Right atrium auricular region (tissue), 2 donors: ENCODE measurements at places on chromosomes 2 and 18.
A peak's percentile ranks its signal among the peaks of the same experiment; 100 is the strongest.

GRCh38 chr2:96209011-96209728, 543 bp upstream of the STARD7 start:
- H3K27me3 ChIP-seq, result no peaks in the 10 kb centered on the region
- H3K4me1 ChIP-seq, result peaks cover 46% of the 10 kb centered on the region
- peak overlapping the region; percentile 87 for H3K4me3 ChIP-seq
- H3K36me3 ChIP-seq, result no peaks in the 10 kb centered on the region

GRCh38 chr2:132731441-132731840, 61.4 kb upstream of the LYPD1 start:
- H3K4me1 ChIP-seq, result no peaks in the 10 kb centered on the region
- no peak overlapping the region for H3K4me3 ChIP-seq
- H3K36me3 ChIP-seq, result no peaks in the 10 kb centered on the region

DNA sequence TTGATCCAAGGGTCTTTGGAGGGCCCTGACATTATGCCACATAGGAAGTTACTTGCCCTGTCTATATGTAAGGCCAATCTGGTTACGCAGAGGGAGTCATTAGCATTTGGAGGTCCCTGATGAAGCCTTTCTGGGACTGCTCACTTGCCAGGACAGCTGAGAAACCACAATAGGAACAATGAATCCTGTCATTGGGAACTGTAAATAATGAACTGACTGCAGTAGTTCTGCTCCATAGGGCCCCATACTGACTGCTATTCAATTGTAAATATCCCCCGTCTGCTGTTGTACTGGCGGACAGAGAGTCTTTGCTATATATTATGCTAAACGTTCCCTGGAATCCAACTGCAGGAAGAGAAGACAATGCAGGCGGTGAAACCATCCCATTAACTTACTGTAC, 149.4 kb upstream of the DCC start:
- DNase-seq, result no peak
- H3K36me3 ChIP-seq, result no peaks in the 10 kb centered on the region
- no peaks in the 10 kb centered on the region for H3K27me3 ChIP-seq
- no peaks in the 10 kb centered on the region for H3K4me1 ChIP-seq
- H3K4me3 ChIP-seq, result no peak overlapping the region
- no peak overlapping the region for H3K27ac ChIP-seq

DNA sequence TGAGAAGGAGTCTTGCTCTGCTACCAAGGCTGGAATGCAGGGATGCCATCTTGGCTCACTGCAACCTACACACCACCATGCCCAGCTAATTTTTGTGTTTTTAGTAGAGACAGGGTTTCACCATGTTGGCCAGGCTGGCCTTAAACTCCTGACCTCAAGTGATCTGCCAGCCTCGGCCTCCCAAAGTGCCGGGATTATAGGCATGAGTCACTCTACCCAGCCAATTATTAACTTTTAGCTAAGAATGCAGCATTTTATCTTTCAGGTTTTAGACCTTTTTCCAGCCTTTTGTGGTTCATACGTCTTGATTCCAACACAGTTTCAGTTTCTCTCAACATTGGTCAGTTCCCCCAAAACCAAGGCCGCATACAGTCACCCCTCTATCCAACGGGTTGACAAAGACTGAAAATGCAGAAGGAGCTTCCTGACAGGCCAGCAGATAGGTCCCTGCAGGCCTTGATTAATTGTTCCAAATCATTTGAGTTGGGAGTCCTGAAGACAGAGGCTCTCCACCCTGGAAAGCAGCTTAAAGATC, 262.2 kb upstream of the KLHL29 start:
- no peaks in the 10 kb centered on the region for H3K27me3 ChIP-seq
- no peak overlapping the region for H3K27ac ChIP-seq
- no peak for DNase-seq
- no peak overlapping the region for H3K4me3 ChIP-seq
- H3K36me3 ChIP-seq, result no peaks in the 10 kb centered on the region

DNA sequence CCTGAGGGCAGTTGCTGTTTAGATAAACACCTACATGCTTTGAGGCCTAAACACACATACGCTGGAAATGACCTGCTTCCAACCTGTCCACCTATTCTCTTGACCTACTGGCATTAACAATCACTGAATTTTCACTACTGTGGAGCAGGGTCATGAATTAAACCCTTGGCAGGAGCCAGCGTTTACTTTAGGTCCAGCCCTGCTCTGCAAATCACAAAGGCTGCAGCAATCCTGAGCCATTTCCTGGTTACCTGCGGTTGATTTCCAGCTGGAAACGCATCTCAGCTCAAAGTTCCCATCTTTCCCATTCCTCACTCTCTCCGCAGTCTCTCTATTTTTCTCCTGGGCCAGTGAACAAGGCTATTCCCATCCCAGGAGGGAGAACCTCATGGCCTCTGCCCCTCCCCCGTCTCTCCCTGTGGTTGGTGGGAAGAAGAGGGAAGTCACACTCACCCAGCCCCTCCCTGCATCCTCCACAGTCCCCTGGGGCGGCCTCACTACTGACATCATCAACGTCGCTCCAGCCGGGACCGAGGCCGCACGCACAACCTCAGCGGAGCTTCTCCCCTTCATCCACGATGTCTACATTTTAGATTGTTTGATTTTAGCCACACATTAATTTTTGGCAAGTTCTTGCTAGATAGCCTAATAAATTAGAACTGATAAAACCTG, 84.5 kb upstream of the SNTG2 start:
- no peaks in the 10 kb centered on the region for H3K27me3 ChIP-seq
- no peak overlapping the region for H3K27ac ChIP-seq
- H3K36me3 ChIP-seq, result no peaks in the 10 kb centered on the region
- DNase-seq, result no peak
- no peak overlapping the region for H3K4me3 ChIP-seq
- H3K4me1 ChIP-seq, result peaks cover 4% of the 10 kb centered on the region

DNA sequence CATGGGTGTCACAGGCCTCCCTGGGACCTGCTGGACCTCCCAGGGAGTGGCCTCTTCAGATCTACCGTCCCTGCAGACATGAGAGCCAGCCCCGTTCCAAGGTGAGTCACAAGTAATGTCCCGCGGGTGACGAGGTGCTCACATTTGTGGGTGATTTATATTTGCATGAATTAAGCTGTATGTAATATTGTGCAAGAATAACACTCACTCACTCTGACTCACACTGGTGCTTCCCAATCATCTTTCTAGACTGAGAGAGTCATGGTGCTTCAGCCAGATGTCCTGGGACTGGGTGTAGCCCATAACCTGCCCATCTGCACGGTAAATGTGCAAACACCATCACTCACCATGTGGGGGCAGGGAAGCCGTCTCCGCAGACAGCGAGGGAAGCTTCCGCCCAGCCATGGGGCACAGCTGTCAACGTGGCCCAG, 347.5 kb upstream of the SALL3 start:
- H3K4me3 ChIP-seq, result no peak overlapping the region
- DNase-seq, result no peak
- H3K27me3 ChIP-seq, result no peaks in the 10 kb centered on the region
- H3K36me3 ChIP-seq, result no peaks in the 10 kb centered on the region
- H3K27ac ChIP-seq, result no peak overlapping the region
- H3K4me1 ChIP-seq, result no peaks in the 10 kb centered on the region

DNA sequence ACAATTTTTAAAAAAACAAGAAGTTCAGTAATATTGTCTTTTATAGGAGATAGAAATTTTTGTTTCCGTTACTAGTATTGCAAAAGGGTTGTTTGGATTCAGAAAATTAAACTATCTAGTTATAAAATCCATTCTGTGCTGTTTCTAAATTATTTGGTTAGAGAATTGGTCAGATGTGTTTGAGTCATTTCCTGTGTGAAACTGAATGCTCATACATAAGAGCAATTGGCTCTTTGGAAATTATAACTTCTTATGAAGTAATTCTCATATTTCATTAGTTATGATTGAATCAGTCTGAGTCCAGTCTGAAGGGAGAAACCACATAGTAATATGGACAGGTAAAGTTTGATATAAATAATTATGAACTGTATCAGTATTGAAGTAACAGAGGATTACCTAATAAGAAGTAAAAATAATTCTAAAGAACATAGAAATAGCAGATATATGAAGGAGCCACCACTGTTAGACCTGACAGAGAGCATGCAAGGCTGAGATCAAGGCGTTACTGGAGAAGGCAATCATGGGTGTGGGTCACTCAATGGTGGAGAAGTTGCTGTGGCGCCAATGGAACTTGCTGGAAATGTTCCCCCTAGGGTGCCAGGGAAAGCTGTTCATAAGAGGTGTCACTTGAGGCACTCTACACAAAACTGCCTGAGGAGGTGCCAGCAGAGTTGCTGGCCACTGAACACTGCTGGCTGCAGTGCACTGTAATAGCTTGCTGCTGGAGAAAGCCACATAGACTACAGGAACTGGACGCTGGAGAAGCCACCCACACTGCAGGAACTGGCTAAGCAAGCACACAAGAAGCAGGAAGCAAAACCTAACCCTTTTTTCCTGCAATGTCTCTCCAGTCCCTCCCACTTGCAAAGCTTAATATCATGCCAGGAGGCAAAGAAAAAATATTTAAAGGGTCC, 18.0 kb upstream of the FAP start:
- no peaks in the 10 kb centered on the region for H3K36me3 ChIP-seq
- H3K27ac ChIP-seq, result no peak overlapping the region
- H3K4me3 ChIP-seq, result no peak overlapping the region
- peaks cover 8% of the 10 kb centered on the region for H3K4me1 ChIP-seq
- DNase-seq, result peak; percentile 72

DNA sequence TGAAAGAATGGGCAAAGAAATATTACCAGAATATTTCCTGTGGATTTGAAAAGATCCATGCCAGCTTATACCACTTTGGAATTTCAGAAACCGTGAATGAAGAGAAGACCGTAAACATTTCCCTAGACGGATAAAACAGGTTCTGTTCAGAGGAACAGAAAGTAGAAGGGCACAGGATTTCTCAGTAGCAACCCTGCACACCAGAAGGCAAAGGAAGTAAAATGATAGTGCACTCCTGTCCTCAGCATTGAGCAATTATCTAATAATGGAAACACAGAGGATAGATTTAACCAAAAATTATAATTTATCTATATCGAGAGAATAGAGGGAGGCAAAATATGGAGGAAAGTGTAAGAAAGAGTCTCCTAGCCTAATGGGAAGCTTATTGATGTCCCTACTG, 87.0 kb upstream of the ITGA6 start:
- H3K4me1 ChIP-seq, result no peaks in the 10 kb centered on the region
- H3K4me3 ChIP-seq, result no peak overlapping the region
- no peaks in the 10 kb centered on the region for H3K36me3 ChIP-seq
- DNase-seq, result no peak
- no peaks in the 10 kb centered on the region for H3K27me3 ChIP-seq
- peak overlapping the region; percentile 4 for H3K27ac ChIP-seq

DNA sequence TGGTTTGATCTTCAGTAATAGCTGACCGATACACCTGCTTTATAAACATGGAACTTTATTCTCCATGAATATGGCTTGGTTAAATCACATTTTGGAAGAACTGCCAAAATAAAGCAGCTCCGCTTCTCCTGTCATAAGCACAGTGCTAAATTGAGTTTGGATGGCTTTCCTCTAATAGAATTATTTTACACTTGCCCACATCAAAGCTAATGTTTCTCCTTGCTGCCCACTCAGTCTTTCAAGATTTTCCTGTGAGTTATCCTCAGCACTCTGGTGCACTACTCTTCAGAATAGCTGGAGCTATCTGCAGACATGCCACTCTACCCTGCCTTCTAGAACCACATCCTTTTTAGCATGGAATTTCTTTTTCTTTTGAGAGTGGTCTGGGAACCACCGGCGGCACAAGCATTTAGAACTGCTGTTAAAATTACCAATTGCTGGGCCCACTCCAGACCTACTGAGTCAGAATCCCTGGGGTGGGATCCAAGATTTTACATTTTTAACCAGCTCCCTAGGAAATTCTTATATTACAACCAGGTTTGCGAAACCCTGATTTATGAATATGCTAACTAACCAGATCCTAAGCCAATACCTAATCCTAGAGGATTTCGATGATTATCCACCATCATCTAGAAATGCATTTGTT, 283.3 kb downstream of the AFF3 start:
- H3K36me3 ChIP-seq, result no peaks in the 10 kb centered on the region
- no peak overlapping the region for H3K27ac ChIP-seq
- no peaks in the 10 kb centered on the region for H3K27me3 ChIP-seq
- DNase-seq, result no peak

DNA sequence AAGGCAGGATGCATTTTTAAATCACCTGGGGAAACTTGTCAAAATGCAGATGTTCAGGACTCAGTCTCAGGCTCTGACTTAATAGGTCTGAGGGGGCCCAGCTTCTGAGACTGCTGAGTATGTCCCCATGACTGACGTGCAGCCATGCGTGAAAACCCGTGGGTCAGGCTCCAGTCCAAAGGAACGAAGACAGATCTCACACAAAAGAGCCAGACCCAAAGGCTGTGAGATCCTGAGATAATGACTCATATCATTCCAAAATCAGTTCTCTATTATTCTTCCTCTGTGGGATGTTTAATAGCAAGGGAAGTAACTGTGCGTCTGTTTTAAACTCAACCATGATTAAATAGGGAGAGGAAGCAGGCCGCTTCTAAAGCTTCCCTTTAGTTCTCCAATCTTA, 107.4 kb upstream of the ACAA2 start:
- H3K4me3 ChIP-seq, result no peak overlapping the region
- no peak overlapping the region for H3K27ac ChIP-seq
- H3K4me1 ChIP-seq, result no peaks in the 10 kb centered on the region
- no peaks in the 10 kb centered on the region for H3K36me3 ChIP-seq
- no peak for DNase-seq

DNA sequence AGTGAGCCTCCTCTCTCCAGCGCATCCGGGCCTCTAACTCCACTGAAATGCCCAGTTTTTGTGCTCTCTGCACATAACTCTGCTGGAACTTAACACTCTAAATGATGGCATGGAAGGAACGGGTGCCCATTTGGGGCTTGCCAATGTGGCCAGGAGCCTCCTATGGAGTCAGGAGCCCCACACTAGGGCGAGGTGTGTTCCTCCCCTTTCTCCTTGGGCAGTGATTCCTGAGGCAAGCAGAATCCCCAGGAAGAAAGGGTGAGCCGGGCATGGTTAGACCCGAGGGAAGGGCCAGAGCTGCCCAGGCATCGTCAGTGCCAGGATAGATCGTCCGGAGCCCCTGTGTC, 63.0 kb downstream of the DDX1 start:
- no peak overlapping the region for H3K27ac ChIP-seq
- no peaks in the 10 kb centered on the region for H3K36me3 ChIP-seq
- no peaks in the 10 kb centered on the region for H3K27me3 ChIP-seq

DNA sequence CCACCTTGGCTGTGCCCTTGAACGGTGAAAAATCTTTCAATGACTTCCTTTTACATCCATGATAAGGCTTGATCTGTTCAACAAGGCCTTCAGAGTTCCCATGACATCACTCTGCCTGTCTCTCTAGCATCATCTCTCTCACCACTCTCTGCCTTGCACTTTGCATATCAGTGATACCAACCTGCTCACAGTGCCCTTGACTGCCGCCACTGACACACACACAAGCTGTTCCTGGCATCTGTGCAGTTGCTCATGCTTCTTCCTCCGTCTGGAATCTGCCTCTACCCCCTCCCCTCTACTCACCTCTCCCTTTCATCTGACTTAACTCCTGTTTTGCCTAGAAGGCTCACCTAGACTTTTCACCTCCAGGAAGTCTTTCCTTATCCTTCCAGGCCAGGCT, 79.1 kb upstream of the SEC11C start:
- no peaks in the 10 kb centered on the region for H3K36me3 ChIP-seq
- peak overlapping the region; percentile 63 for H3K27ac ChIP-seq
- H3K27me3 ChIP-seq, result no peaks in the 10 kb centered on the region

GRCh38 chr2:9975328-9975727, 23.8 kb downstream of the GRHL1 start:
- no peaks in the 10 kb centered on the region for H3K27me3 ChIP-seq
- no peaks in the 10 kb centered on the region for H3K4me1 ChIP-seq
- no peak overlapping the region for H3K4me3 ChIP-seq
- H3K27ac ChIP-seq, result peak overlapping the region; percentile 41
- no peak for DNase-seq
